ENCODE measurements at places on chromosomes 5 and 9.

DNA sequence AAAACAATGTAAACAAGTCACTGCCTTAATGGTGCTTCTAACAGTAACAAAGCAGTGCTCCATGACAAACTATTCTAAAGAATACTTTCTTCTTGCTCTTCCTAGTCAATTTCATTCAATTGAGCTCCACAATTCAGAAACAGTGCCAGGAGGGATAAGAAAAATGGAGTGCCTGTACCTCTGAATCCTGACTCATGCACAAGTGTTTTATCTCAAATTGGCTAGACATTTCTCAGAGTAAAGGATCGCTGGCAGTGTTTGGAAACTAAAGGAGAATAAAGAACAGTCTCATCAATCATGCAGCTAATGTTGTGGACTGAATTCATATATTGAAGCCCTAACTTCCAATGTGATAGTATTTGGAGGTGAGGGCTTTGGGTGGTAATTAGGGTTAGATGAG lies 27.6 kb downstream of the SLC25A51 start:
- DNase-seq: no peak

GRCh38 chr5:20610681-20611080 lies 622.7 kb upstream of the CDH18 start:
- no peak for DNase-seq

GRCh38 chr9:34578241-34579103 lies 11.1 kb downstream of the CNTFR start:
- no peak for DNase-seq

GRCh38 chr9:129826344-129826743 lies 2.4 kb upstream of the TOR1A start:
- no peak for DNase-seq

DNA sequence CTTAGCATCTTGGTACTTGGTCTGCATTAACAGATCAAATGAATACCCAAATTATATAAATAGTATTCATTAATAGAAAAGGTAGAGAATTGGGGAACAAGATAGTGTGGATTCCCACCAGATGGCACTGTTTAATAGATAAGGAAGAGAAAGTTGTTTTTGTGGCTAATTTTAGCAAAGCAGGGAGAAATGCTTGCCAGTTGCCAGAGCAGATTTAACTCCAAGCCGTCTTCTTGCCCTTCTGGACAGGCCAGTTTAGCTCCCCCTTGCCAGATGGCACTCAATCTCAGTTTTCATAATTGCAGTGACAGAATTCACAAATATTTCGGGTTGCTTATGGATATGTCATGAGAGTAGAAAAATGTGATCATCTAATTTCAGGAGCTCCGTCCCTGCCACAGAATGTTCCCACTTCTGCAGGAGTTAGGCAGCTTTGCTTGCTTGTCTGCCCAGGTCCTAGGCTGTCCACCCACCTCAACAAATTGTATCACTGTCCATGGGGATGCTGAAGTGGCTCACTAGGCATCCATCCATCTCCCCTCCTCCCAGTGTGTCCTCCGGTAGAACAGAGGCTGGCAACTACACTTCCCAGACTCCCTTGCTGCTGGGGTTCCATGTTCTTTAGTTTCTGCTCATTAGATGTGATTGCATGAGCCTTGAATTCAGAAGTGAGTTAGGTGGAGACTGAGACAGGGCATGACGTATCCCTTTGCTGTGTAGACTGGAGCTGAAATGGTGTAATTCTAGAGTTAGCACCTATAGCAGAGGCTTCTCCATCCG lies 11.8 kb upstream of the HEXB start:
- DNase-seq: no peak

DNA sequence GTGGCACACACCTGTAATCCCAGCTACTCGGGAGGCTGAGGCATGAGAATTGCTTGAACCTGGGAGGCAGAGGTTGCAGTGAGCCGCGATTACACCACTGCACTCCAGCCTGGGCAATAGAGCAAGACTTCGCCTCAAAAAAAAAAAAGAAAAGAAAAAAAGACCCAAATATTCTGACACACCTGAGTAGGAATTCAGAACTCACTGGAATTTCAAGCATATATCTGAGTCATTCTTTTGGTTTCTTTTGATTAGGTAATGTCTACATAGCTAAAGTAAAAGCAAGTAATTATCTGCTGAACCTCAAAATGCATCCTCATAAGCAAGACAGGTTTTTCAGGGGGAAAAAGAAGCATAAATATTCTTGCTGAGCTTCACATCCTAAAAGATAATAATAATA lies 35.9 kb downstream of the ANKRD31 start:
- DNase-seq: no peak

GRCh38 chr5:160270704-160271103 lies 41.4 kb downstream of the FABP6 start:
- DNase-seq: no peak

- no peak for DNase-seq
These were observed 398.1 kb upstream of the IRX1 start for GRCh38 chr5:3197304-3198073.

GRCh38 chr9:124018730-124019697 lies 7.4 kb downstream of the LHX2 start:
- DNase-seq: no peak

DNA sequence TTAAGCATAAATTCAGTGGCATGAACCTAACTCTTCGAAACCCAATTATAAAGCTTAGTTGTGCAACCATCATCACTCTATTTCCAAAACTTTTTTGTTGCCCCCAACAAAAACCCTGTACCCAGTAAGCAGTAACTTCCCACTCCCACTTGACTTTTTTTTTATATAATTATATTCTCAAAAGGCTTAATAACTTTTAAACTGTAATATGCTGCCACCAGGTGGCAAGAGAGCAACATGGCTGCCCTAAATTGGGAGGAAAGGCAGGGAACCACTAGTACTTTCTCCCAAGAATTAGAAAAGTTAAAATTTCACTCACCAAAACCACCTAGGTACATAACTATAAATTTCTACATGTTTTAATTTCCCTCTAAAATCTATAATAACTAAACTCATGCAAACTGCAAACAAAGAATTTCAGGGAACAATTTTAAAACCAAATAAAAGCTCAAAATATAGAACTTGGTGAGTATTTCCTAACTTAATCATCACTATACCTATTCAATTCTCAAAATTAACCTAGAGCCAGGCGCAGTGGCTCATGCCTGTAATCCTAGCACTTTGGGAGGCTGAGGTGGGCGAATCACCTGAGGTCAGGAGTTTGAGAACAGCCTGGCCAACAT lies 50.2 kb upstream of the RNF38 start:
- DNase-seq: no peak

DNA sequence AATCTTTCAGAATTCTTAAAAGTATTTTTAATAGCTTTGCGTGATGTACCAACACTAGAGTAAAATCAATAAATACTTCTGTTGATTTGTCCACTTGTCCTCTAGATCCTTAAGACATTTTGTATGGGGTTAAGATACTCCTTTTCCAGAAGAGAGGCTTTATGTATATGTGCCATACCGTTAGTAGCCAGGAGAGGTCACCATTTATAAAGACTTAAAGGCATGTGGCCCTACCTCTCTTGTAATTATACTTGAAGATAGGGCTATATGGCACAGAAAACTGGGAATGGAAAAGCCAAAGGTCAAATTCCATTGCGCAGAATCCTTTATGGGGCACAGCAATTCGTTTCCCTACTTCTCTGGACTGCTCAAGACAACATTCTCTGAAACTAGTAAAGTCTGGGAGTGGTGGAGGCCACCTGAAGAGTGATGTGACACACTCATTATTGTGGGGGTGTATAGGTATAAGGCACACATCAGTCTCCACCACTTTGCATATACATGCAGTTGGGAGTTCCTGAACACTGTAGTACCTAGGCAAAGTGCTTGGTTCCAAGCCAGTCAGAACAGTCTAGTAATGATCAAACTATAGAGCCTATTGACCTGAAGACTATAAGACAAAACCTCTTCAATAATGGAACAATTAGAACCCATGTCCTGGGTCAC lies 140.1 kb upstream of the FBXL17 start:
- no peak for DNase-seq

DNA sequence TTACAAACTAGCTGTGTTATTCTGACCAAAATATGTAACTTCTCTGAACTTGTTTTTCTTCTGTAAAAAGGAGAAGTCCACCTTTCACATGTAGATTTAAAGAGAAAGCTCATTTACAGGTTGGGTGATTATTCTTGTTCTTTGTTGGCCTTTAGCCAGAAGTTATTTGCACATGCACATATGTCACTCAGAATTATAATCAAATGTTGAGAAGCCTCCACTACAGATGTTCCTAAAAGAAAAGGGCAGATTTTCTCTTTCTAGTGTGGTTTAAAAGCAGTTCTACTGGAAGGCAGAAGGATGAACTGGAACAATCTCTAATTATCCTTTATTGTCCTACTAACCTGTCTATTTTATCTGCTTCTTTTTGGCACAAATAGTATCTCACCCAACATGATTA lies 209.8 kb upstream of the ELAVL2 start:
- DNase-seq: no peak

DNA sequence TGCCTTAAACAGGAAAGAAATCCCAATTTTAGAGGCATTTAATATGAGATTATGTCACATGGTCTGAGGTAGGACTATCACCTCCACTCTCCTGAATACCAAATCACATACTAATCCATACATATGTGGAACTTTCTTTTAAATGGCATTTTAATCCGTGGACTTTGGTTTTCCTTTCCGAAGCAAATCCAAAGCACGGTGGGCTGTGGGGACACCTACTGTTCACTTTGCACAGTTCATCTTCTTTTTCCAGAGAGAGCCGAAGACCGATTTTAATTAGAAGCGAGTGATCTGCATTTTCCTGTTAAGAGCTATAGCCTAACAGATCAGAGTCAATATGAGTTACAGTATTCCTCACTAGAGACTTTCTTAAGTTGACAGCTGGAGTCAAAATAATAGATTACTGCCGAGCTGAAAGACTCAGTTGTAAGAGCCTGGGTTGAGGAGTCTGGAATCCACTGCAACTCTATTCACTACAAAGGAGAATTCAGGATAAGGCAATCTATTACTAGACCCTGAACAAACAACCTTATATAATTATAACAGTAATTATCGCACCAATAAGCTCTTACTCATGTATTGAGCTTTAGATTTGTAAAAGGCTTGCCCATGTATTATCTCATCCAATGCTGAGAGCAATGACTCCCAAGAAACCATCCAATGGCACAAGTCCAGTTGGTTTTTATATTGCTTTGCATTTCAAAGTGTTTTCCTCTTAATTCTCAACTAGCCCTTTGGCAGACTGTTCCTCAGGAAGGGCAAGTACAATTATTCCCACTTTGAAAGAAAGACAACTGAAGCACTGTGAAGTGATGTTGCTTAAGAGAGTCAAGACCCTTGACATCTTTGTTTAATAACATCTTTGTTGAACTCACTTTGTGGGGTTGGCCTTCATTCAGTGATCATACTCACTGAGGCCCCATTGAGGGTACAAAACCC lies 144.7 kb downstream of the TRPM6 start:
- DNase-seq: no peak

DNA sequence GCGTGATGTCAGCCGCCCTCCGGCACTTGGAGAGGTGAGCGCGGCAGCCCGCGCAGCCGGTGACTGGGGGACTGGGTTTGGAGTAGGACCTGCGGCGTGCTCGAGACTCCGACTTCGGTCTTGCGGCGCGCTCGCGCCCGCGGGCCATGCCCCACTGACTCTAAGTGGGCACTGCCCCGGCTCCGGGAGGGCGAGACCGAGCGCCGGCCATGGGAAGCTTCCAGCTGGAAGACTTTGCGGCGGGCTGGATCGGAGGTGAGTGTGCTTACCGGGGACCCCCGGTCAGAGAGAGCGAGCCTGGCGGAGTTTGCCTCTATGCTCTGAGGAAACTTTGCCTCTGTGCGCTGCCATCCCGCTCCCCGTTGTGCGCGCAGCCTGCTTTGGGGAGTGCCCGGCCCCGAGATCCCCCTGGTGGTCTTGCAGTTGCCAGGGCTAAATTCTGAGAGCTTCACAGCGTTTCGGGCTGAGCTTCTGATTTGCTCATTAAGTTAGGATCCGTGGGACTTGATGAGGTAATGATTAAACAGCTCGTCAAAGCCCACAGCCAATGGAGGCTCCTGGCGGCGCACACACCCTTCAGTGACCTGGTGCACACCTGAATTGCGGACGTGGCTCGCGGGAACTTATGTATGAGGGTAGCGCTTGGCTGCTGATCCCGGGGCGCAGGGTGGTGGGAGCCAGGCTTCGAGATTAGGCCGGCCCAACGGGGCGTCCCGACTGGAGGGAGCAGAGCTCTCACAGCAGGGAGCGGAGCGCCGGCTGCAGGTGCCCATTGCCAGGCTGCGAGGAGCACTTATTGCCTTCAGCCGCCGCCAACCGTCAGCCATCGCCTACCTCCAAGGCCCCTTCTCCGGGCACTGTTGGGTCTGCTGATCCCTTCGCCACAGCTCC lies at the start of gene SLC25A48:
Gene SLC25A48 (plus strand): TSS at position 25 of the 891 bp plus-strand sequence. CDS start 185 bp downstream, at position 210.
- DNase-seq: no peak

GRCh38 chr9:75001719-75002421 lies 26.2 kb downstream of the CARNMT1 start:
- DNase-seq: no peak

DNA sequence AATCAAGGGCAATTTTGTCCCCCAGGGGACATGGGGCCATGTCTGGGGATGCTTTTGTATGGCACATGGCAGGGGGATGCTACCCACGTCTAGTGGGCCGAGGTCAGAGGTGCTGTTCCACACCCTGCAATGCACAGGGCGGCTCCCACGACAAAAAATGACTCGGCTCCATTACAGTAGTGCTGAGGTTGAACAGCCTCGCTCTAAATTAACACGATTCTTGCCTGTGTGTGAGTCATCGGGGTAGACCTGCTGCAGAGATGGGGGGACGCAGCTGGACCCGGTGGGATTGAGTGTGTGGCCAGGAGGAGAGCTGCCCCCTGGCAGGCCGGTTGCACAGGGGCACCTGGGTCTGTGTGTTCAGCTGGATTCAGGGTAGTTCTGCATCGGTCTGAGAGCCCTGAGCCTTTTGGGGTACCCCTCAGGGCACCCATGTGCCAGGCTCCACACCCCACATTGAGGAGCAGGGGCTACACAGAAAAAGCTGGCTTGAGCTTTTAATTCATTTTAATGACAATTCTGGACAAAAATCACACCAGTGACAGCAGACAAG lies 20.0 kb upstream of the COL5A1 start:
- DNase-seq: peak; percentile 33

- DNase-seq: no peak
These were observed 240.5 kb upstream of the TUT7 start for GRCh38 chr9:86594724-86595123.

DNA sequence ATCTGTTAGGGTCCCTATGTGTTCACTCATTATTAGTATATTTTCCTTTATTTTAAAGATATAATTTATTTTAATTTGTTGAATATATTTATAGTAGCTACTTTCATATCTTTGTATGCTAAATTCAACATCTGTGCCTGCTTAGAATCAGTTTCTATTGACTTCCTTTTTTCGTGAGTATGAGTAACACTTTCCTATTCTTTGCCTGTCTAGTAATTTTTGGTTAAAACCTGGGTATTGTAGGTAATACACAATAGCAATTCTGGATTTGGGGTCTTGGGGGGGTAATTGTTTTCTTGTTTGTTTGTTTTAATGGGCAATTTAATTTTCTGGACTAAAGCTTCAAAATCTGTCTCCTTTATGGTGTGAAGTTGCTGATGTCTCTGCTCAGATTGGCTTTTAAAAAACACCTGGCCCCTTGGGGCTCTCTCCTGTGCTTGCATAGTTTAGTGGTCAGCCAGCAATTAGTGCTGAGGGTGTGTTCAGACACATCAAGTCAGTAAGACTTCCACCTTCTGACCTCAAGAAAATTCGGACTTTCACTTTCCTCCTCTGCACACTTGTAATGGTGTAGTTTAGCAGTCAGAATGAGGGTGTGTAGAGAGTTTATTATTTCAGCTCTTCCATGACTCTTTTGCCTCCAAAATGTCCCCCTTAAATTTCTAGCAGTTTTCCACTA lies 124.4 kb upstream of the MAP1B start:
- DNase-seq: no peak
